ENCODE measurements at places on chromosomes 5 and 9.

- DNase-seq = no peak
Observed at GRCh38 chr5:75496026-75496425, 15.4 kb downstream of the CERT1 start.

- DNase-seq = no peak
Observed at GRCh38 chr9:136725612-136726011, 13.2 kb downstream of the DIPK1B start.

DNA sequence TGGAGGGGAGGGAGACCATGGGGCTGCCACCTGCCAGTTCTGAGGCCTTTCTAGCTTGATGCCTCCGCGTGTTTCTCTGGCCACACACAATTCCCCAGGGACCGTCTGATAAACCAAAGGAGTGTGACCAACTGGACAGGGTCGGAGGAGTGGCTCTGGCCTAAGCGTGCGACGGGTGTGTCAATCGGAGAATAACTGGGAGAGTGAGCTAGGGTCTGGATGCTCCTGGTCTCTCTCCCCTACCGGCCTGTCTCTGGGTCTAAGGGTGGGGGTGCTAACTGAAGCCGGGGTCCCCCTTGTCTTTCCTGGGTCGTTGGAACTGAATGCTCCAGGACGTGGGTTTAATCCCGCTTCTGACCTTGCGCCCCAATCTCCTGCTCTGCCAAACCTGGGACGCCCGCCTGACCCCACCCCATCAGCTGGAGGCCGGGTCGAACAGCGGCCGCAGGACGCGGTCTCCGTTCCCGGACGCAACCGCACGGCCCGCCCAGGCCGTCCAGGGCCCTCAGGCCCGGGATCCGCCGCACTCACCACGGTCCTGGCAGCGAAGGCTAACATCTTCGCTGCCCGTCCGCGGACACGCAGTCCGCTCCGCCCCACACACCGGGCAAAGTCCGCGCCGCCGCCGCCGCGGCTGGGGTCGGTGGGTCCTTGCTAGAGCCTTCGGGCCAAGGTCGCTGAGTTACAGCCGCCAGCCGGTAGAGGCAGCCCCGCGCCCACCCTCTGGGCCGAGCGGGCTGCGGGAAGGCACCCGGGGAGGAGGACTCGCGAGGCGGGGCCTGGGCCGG lies 447 bp downstream of the CRAT start:
- DNase-seq = no peak

DNA sequence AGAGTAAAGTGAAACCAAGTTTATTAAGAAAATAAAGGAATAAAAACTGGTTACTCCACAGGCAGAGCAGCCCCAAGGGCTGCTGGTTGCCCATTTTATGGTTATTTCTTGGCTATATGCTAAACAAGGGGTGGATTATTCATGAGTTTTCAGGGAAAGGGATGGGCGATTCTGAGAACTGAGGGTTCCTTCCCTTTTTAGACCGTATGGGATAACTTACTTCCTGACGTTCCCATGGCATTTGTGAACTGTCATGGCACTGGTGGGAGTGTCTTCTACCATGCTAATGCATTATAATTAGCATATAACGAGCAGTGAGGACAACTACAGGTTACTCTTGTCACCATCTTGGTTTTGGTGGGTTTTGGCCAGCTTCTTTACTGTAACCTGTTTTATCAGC lies 323.9 kb upstream of the PTGER4 start:
- no peak for DNase-seq

DNA sequence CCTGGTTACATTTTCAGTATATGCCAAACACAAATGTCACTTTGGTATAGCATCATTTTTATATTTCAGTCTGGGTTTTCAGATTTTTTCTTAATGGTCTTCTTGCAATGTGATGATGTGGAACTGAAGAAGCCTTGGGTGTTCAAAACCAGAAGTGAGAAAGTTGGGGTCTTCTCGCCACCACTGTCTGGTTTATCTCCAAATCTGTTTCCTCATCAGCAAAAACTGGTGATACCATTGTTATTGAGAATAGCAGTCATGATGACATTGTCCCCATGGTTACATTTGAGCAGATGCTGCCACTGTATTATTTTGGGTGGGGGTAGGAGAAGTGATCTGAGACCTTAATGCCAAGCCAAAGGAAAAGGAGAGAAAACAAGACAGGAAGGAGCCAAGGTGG lies 85.9 kb upstream of the MAP3K1 start:
- no peak for DNase-seq

DNA sequence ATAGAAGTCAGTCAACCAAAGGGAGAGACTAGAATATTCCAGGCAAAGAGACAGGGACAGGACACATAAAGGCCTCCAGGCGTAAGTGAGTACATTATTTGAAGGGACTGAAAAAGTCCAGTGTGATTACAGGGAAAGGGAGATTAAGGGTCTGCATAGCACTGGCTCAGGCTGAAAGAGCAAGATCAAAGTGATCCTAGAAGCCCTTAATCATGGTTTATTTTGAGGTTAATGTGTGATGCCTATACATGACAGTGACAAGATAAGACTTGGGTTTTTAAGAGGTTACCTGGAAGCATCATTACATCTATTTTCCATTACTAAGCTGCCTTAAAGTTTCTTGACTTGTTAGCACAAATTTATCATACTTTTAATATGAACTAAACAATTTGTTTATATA lies 25.8 kb downstream of the LMBRD2 start:
- DNase-seq = no peak

DNA sequence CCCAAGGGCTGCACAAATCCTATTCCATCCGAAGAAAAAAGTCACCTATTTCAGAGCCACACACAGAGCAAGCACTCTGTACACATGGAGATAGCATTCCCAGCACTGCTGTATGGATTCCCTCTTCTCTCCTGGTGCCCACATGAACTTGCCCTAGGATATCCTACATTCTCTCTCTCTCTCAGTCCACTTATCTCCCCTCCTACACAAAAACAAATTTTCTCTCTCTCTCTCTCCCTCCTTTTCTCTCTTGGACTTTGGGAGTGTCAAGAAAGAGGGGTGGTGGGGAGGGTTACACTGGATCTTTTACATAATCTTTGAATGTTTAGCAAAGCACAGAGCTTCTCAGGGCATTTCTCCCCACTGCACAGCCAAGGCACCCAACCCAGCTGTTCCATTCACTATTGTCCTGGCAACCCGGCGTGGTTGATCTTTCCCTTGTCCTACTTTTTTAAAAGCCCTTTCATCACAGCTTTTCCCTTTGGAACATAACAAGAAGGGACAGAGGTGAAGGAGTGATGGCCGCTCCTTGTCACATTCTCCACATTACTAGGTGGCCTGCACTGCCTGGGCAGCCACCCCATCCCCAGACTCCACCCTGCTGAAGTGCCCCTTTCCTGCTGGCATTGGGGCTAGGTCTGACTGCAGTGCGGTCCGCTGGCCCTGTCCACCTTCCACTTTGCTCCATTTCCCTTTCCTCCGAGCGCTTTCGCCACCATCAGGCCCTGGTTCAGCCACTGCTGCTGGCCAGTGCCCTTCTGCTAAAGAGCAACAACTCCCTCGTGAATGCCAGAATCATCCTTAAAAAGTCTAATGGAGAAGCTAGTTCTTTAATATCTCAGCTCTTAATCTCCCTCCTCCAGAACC lies 22.2 kb upstream of the SLC1A3 start:
- DNase-seq = no peak

GRCh38 chr5:143315929-143316328 lies 87.6 kb downstream of the NR3C1 start:
- DNase-seq = no peak

DNA sequence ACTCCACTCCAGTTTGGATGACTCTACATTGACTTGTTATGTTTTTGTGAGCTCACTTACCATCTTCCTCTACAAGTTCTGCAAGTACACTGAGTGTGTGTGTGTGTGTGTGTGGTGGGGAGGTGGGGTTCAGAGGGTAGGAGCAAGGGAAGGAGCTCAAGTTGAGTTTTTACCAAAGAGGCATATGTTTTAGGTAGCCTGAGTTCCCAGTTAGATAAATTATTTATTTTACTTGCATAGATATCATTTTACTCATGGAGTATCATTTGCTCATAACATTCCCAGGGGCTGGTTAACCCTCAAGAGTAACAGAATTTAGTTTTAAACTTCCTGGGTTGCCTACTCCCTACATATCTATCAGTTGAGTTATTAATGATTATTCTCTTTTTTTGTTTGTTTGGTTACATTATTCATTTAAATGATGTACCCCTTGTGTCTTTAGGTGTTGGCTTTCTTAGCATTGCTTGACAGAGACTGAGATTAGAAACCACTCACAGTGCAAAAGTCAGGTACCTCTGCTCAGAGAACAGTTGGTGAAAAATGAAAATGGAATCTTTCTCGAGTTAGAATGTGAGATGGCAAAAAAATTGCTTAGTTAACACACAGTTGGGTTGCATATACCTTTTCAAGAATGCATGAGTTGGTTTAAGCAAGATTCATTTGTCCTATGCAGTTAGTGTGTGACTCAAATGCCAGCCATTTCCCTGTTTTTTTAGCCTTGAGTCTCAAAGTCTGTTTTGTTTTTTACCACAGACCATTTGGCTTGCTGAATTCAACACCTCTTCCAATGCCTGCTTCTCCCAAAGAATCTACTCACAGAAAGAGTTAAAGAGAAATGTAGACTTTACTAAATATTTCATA lies 29.2 kb downstream of the TNFSF8 start:
- no peak for DNase-seq

GRCh38 chr9:119698535-119698934 lies 329.3 kb upstream of the BRINP1 start:
- DNase-seq = no peak

GRCh38 chr5:77952636-77953212 lies 176.6 kb upstream of the TBCA start:
- DNase-seq = no peak

GRCh38 chr9:36808251-36808650 lies 225.8 kb downstream of the PAX5 start:
- peak; percentile 37 for DNase-seq

DNA sequence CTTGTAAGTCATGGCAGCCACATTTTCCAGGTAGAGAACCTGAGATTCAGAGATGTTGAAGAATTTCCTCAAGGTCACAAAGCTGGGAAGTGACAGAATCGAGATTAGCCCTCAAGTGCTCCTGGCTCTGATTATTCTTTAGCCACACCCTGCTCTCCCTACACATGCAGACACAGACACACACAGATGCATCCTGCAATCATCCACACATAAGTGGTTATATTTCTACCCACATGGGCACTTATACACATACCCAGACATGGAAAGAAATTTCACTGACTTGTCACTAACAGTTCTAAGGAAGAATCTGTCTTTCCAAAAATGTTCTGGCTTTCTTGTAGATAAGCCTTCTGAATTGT lies 32.2 kb upstream of the GALNT10 start:
- no peak for DNase-seq

GRCh38 chr5:151670953-151671636 lies 15.6 kb downstream of the SPARC start:
- DNase-seq = no peak

DNA sequence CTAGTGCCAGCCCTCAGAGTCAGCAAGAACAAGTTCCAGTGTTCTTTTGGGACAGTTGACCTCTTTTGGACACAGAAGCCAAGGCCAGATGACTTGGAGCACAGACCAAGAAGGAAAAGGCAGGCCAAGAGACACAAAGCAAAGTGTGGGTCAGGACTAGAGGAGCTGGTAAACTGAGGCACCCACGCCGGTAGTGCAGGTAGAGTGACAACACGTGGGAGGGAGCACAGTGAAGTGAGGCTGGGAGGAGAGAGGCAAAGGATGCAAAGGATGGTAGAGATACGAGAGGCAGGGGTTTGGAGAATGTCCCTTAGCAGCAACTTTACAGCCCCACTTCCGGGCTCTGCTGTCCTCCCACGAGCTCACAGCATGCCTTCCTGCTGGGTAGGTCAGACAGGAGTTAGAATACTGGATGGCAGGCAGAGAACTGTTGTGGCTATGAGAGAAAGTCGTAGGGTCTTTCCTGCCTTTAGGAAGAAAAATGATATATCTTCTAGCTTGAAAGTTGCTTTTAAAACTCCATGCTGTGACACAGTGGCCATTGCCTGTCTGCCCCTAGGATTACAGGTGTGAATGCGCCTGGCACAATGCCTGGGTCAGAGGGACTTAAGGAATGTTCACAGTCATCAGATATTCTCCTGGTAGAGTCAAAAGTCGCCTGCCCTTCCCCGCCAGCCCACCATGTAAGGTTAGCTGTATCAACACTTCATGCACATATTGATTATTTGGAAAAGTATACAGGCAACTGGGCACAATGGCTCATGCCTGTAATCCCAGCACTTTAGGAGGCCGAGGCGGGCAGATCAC lies 97.9 kb downstream of the PDE8B start:
- DNase-seq = no peak

DNA sequence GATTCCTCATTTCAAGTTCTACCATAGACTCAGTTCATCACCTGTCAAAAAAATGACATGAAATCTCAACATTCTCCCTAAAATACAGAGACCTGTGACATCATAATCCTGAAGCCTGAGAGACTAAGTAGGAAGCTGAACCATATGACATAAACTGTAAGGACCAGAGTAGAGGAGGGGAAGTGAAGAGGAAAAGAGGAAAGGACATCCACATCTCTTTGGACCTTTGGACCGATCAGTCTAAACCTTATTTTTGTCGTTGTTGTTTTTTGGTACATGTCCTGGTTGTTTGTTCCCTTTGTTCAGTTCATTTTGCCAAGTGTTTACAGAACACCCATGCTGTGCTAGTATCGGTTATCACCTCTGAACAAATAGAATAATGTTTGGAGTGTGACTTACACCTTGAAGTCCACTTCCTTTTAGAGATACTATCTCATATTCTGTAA lies 41.9 kb downstream of the LURAP1L start:
- no peak for DNase-seq

- no peak for DNase-seq
Observed at GRCh38 chr5:4018007-4018406, 422.4 kb downstream of the IRX1 start.

GRCh38 chr5:37838933-37839341 lies 904 bp downstream of the GDNF start:
- no peak for DNase-seq

GRCh38 chr5:172052450-172053236 lies 46.2 kb upstream of the FBXW11 start:
- no peak for DNase-seq

DNA sequence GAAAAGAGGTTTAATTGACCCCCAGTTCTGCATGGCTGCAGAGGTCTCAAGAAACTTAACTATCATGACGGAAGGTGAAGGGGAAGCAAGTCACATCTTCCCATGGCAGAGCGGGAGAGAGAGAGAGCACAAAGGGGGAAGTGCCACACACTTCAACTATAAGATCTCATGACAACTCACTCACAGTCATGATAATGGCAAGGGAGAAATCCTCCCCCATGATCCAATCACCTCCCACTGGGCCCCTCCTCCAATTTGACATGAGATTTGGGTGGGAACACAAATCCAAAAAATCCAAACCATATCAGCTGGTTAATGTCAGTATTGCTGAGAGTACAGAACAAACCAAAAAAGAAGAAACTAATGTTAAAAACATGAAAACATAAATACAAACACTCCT lies 120.2 kb downstream of the STARD4 start:
- no peak for DNase-seq

- DNase-seq = no peak
Observed at GRCh38 chr5:5794118-5794560, 371.7 kb downstream of the ICE1 start.

DNA sequence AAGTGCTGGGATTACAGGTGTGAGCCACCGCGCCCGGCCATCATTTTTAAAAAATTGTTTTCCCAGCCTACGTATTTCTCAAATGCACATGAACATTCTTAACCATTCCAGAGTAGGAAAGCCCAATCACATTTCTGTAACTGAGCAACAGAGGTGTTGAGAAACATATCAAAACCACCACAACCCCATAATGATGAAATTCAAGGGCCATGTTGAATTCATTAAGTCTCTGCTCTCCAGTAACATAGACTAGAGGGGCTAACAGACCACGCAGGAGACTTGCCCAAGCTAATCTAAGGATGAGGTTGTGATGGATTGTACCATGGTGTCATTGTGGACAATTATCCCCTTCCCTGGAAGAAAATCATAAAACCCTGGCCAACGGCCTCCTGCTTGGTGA lies 52.9 kb downstream of the MYO10 start:
- no peak for DNase-seq
